Activated CD4-positive, alpha-beta T cell treated with anti-CD3 and anti-CD28 coated beads, Interleukin-10, Interleukin-2, amounts not matched to agents 100 ng/mL and 50 ng/mL, durations not matched to agents 16 hours and 8 hours (primary cell): ENCODE measurements at places on chromosomes 1 and 21.

- DNase-seq, result peak; percentile 40
Observed at GRCh38 chr1:27430903-27431600, 38.6 kb downstream of the GPR3 start.

GRCh38 chr1:237042526-237042891 is 525 bp downstream of the RYR2 start:
- no peak for DNase-seq

DNA sequence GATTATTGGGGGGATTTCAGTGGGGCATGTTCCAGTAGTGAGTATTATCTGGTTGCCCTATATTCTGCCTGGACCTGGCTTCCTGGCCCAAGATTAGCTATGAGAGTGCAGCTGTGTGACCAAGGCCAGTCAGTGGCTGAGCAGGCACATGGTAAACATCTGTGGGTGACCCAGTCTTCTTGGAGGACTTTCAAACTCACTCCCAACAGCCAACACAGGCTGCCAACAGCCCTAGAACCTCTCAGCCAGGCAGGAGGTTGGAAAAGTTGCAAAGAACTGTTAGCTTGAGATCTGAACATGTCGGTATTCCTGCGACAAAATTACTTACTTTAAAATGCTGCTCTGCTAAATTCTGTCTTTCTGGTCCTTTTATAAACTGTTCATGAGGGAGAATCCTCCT is 192.4 kb downstream of the TGFBR3 start:
- no peak for DNase-seq

DNA sequence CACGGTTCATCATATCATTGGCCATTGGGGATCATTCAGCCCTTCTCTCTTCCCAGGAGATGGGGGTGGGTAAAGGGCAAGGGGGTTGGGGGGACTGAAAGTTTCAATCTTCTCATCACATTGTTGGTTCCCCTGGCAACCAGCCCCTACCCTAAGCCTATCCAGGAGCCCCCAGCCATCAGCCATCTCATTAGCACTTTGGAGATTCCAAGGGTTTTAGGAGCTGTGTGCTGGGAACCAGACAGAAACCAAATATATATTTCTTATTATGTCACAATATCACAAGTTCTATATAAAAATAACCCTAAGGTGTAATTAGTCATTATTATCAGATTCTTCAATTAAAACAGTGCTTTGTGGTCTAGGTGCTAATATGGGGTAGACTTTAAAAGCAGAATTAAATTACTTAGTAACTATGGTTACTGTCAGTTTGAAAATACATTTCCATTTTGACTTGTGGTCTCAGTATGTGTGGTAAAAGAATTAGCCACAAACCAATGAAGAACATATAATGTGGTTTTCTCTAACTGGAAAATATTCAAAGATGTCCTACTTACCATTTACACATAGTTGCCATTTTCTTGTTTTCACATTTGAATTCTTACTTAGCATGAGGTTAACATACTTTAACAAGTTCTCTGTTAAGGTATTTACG is 28.1 kb downstream of the IL23R start:
- DNase-seq, result peak; percentile 84

GRCh38 chr1:184418652-184419349 is 32.0 kb downstream of the C1orf21 start:
- no peak for DNase-seq

- peak; percentile 67 for DNase-seq
Observed at GRCh38 chr1:85580872-85581801, 576 bp downstream of the CCN1 start.

DNA sequence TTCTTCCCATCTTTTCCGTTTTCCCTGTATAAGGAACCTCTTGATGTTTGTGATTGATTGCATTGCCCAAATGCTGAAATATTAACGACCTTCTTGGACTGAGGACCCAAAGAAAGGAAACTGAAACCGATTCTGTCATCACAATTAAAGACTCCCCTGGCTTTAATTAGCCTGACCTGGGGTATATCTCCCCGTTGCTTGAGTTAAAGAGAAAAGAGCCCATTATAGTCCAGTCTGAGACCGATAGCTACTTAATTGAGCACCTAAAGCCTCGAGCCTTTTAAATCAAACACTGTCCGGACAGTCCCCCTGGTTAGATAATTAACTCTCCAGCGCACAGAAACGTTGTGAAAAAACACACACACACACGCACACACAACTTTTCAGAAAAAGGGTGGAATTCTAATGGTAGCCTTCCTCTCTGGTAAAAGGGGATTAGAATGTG is 8.0 kb downstream of the LMO4 start:
- DNase-seq, result no peak

DNA sequence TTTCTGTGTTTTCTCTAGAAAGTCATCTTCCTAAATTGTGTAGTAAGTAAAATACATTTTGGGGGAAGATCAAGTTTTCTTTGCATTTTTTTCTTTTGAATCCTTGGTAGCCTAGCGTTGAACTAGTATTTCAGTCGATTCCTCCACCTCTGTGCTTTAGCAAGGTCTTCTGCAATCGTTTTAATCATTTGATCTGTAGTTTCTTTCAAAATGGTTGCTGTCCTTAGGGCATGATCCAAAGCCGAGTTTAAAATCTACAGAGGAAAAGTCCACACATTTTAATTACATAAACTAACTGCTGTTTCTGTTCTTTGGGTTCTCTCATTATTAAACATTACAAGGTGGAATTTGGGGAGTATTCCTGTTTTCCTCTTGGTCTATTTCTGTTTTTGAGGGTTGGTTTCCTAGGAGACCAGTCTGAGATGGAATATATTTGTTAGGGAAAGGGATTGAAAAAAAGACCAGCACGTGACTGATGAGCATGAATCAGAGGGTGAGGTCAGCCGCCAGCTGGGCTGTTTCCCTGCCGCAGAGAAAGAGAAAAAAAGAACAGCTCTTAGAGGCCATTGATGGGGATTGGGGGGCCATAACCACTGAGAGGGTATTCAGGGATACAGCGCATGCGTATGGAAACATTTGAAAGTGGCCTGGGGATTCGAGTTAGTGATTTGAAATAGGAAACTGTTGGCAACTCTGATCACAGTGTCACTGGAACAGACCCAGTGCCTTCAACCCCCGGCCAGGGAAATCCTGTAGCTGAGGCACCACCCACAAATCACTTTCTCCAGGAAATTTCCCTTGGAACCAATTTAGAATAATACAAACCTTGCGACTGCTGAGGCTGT is 40.6 kb downstream of the AKNAD1 start:
- no peak for DNase-seq

- peak; percentile 20 for DNase-seq
Observed at GRCh38 chr1:153679337-153680119, 1.0 kb downstream of the NPR1 start.

DNA sequence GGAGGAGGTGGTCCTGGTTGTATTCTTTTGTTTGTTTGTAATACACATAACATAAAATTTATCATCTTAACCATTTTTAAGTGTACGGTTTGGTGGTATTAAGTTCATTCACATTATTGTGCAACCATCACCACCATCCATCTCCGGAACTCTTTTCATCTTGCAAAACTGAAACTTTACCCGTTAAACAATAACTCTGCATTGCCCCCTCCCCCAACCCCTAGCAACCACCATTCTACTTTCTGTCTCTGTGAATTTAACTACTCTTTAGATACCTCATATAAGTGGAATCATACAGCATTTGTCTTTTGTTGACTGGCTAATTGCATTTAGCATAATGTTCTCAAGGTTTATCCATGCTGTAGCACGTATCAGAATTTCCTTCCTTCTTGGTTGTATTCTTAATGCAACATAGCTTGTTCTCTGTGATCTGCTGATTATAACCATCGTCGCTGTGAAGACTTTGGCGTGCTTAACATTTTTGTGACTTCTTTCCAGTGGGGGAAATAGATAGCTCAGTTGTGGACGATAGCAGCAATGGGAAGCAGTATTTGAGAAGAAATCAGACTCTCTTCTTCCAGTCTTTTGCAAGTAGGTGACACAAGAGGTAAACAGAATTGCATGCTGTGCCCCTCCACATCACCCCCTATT is 117.5 kb upstream of the HOOK1 start:
- DNase-seq, result peak; percentile 60

DNA sequence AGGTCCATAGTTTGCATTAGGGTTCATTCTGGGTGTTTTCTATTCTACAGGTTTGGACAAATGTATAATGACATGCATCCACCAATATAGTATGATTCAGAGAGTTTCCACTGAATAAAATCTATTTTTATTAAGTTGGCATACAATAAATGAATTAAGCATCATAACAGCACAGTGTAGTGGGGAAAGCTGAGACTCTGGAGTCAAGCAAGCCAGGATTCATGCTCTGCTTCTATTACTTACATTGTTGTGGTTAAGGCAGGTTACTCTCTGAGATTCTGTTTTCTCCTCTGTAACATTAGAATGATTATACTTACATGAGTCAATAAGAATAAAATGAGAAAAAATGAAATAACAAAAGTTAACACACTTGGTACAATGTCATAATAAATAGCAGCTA is 131.3 kb downstream of the SLC30A10 start:
- no peak for DNase-seq

GRCh38 chr21:23475281-23476219 is 2131.7 kb downstream of the MRPL39 start:
- DNase-seq, result no peak

GRCh38 chr1:160935527-160936258 is 18.9 kb downstream of the ITLN2 start:
- no peak for DNase-seq

DNA sequence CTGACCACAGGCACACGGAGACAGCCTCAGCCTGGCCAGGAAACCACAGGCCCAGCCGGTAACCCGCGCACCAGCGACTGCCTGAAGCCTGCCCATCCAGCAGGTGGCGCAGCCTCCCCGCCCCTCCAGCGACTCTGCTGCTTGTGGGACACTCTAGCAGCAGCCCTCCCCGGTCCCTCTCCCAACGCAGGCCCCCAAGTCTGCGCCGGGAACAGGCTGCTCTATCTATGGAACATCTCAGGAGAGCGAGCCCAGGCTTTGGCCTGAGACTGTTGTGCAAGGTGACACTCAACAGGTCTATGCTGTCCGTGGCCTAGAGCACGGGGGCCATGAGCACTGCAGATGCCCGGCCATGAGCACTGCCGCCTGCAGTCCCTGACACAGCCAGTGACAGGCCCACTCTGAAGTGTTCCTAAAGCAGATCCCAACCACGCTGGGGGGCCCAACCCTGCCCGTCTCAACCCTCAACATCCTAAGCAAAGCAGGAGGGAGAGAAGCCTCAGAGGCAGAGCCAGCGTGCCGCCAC is 28.4 kb downstream of the WDR4 start:
- DNase-seq, result peak; percentile 54

DNA sequence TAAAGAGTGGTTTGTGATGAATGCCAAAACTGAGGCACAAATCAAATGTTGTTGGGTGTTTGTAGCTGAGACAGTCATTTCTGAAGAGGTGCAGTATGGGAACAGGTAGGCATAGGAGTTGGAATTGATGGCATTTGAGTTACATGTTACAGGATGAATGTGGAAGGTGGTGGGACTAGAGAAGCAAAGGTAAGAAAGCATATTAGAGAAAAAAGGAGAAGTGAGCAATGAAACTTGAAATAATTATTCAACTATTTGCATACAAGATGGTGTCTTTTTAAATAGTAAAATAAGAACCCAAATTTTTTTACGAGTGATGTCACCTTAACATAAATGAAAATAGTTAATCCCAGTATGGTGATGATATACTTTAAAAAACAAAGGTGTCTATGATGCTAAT is 40.2 kb upstream of the METTL18 start:
- DNase-seq, result no peak

DNA sequence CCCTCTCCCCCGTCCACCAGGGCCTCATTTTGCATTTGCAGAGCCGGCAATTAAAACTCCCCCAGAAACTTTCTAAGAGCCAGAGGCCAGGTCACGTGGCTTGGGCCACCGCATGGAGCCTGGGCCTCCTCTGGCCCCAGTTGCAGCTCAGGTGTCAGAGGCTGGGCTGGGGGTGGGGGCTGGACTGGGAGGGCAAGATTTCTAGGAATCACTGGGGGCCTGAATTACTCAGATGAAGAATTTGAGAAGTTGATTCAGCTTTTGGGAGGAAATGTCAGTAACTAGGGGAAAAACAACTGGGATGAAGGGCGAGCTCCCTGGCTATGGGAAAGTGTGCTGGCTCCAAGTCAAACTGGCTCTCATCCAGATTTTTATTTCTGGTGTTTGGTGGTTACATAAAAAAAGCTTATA is 151.0 kb downstream of the CDC7 start:
- no peak for DNase-seq

- DNase-seq, result no peak
Observed at GRCh38 chr1:61459345-61459744, 265.6 kb downstream of the TM2D1 start.
